ENCODE measurements at places on chromosomes 5 and 9.

DNA sequence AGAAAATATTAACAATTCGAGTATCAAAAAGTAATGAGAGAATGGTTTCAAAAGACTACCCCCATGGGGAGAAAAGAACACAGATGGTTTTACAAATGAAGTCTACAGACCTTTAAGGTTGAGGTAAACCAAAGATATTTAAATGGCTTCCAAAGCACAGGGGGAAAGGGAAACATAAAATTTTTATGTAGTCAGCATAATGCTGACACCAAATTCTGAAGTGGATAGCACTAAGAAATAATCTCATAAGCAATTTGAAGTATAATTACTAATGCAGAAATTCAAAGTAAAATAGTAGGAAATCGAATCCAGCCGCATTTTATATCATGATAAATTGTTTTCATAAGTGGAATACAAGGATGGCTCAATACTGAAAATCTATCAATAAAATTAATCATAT is 30.3 kb upstream of the SPATA31C2 start:
- DNase-seq, result no peak

- no peak for DNase-seq
Measured at GRCh38 chr5:108814551-108814950, 66.9 kb downstream of the FER start.

DNA sequence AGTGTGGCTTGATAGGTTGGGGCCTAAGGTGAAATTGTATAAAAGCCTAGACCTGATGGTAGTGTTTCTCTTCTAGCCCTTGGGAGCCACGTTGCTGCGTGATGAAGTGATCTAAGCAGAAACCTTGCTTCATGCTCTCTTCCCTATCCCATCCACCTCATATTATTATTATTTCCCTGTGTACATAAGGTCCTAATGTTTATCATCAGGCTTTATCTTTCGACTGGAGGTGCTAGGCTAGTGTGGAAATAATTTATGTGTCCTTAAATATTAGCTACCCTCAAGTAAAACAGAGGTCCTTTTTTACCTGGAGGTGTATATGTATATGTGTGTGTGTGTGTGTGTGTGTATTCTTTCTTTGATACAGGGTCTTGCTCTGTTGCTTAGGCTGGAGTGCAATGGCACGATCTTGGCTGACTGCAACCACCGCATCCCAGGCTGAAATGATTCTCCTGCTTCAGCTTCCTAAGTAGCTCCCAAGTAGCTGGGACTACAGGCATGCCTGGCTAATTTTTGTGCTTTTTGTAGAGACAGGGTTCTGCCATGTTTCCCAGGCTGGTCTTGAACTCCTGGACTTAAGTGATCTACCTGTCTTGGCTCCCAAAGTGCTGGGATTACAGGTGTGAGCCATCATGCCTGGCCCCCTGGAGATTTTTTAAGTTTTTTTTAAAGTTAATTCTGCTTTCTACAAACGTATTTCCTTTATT is 3.7 kb downstream of the UGCG start:
- no peak for DNase-seq

DNA sequence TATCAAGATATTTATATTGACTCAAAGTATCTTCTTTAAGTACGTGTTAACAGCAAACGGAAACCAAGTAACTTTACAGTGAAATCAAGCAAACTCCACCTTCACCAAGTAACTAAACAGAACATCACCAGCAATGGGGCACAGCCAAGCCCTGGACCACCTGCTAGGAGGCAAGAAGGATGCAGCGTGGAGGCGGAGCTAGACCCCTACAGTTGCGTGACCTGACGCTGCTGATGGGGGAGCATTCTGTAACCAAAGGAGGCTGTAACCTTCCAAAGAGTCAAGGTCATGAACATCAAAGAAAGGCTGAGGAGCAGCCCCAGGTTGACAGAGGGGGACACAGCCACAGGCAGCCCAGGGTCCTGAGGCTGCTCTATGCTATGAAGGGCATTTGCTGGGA is 6.1 kb downstream of the VAV2 start:
- DNase-seq, result no peak

- DNase-seq, result no peak
Measured at GRCh38 chr5:57436586-57436985, 46.0 kb downstream of the ACTBL2 start.

- DNase-seq, result no peak
Measured at GRCh38 chr5:133344266-133344665, 268.1 kb downstream of the FSTL4 start.

- no peak for DNase-seq
Measured at GRCh38 chr5:118017536-118017935, 970.8 kb downstream of the DTWD2 start.

DNA sequence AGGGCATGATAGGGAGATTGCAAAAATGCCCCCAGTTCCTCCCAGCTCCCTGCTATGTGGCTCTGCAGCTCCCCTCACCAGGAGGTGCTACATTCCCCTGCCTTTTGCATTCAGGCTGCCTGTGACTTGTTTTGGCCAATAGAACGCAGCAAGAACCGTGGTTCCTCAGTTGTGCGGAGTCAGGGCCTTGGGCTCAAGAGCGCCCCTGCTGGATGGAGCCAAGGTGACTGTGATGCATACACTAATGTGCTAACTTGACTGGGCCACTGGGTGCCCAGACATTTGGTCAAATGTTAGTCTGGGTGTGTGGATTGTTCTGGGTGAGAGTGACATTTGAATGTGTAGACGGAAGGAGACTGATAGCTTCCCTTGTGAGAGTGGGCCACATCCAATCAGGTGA is 123.3 kb upstream of the MVB12B start:
- DNase-seq, result no peak

DNA sequence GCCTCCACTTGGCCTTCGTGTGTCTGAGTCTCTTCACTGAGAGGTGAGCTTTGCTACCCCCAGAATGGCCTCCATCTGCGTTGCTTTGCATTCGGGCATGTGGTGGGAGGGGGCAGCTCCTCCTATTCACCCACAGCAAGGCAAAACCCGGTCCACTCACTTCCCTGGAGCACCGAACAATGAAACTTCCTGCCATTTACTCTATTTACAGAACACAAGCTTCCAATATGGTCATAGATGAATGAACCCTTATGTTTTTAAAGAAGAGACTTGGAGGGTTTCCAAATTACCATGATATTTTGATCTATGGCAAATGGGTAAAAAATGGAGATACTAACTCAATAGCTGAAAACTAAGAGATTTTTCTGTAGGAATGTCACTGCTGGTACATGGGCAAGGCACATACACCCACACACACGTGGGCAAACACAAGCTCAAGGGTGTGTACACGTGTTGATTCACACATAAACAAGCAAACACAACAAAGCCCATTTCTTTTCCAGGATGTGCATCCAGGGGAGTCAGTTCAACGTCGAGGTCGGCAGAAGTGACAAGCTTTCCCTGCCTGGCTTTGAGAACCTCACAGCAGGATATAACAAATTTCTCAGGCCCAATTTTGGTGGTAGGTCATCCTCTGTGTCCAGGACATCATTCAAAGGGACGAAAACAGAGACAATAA is 5.2 kb downstream of the GABRP start:
- DNase-seq, result no peak

GRCh38 chr5:14168793-14169262 is 25.7 kb downstream of the TRIO start:
- DNase-seq, result peak; percentile 46

- DNase-seq, result no peak
Measured at GRCh38 chr9:82105729-82106128, 117.2 kb downstream of the SPATA31D1 start.

GRCh38 chr9:99385814-99386279 is 163.8 kb downstream of the SEC61B start:
- no peak for DNase-seq
